Spinal cord (tissue), 10 donors: ENCODE measurements at places on chromosomes 7 and 10. TPM values are rescaled to one million over a fixed set of nuclear protein-coding genes. Genes with fewer than 3 reads are reported as not detected.

CLRN3 gene
- 0.20 TPM for total RNA-seq

ABLIM1 gene
- total RNA-seq, result 91.0 TPM

ADAM12 gene
- total RNA-seq, result 81.5 TPM

ATRNL1 gene
- total RNA-seq, result 180 TPM

GRCh38 chr10:119313644-119314043 is 106.3 kb downstream of the GRK5 start:
- DNase-seq, result no peak

GRCh38 chr10:16195178-16195769 is 241.5 kb upstream of the PTER start:
- DNase-seq, result no peak

DNA sequence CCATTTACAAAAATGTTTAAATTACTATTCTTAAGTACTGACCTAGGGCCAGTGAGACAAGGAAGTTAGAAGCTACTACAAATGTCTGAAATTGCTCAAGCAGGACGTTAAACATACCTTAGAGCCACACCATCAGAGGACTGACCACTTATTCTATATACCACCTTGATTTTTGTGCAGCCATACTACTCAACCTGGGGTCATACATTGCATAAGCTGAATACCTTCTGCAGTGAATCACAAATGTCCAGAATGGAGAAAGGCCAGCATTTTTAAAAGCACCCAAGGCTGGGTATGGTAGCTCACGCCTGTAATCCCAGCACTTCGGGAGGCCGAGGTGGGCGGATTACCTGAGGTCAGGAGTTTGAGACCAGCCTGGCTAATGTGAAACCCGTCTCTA is 21.2 kb upstream of the MRLN start:
- no peak for DNase-seq

DNA sequence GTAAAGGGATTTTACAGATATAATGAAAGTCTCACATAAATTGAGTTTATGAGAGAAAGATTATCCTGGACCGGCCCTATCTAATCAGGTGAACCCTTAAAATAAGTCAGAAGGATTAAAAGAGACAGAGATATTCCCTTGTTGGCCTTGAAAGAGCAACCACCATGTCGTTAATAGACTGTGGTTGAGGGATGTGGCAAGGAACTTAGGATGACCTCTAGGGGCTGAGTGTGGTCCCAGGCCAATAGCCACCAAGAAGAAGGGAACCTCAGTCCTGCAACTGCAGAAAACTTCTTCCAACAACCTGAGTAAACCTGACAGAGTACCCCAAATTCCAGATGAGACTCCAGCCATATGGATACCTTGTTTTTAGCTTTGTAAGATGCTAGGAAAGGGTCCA is 121.5 kb downstream of the POLR1F start:
- DNase-seq, result no peak

- DNase-seq, result no peak
Observed at GRCh38 chr7:22784346-22784745, 38.3 kb downstream of the TOMM7 start.
